ENCODE measurements at places on chromosomes 6 and 20. TPM values are rescaled to one million over a fixed set of nuclear protein-coding genes. Genes with fewer than 3 reads are reported as not detected.

Gene ANKEF1
- 0.06 TPM for polyA plus RNA-seq

Gene HLA-DOA
- not detected for polyA plus RNA-seq

- no peak for DNase-seq
Observed at GRCh38 chr6:13851330-13851729, 37.0 kb upstream of the MCUR1 start.

DNA sequence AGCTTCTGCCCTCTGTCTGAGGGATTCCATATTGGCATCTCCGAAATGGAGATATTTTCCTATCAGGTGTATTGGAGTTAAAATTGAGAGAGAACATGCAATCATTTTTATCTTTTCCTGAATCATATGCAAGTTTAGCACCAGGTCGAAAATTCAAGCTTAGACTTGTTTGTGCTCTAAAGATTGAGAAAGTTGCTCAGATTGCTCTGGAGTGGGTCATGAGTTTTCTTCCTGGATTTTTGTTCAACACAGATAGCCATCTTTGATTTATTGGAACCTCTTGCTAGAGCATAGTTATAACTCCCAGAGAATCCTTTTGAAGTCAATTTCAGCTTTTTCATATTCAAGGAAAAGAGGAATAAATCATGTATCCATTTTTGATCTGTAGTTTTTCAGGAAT is 373.5 kb upstream of the FLRT3 start:
- no peak for DNase-seq

DNA sequence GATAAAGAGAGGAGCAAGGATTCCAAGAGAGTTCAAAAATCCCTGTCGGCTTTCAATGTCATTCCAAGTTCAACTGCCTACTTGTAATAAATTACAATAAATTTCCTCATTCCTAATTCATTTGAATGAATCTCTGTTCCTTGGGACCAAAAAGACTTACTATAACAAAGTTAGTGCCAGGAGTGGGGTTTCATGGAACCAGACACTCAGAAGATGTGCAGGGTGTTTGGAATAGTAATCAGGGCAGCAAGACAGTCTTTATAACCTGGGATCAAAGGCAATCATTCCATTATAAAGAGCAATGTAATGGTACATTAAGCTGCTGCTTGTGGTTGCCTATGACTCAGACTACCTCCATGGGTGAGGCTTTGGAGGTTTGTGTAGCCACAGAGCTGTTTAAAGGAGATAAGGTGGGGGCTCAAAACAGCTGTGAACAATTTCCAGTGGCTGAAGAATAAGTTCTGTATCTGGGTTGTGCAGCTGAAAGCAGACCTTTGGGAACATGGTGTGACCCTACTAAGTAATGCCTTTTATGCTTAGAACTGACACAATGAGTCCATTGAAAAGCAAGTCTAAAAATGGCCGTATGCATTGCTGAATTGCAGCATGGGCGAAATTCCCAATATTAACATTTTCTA is 159.9 kb downstream of the LINC00237 start:
- DNase-seq = no peak

GRCh38 chr20:2888224-2888955 is 15.1 kb downstream of the PTPRA start:
- DNase-seq = no peak

DNA sequence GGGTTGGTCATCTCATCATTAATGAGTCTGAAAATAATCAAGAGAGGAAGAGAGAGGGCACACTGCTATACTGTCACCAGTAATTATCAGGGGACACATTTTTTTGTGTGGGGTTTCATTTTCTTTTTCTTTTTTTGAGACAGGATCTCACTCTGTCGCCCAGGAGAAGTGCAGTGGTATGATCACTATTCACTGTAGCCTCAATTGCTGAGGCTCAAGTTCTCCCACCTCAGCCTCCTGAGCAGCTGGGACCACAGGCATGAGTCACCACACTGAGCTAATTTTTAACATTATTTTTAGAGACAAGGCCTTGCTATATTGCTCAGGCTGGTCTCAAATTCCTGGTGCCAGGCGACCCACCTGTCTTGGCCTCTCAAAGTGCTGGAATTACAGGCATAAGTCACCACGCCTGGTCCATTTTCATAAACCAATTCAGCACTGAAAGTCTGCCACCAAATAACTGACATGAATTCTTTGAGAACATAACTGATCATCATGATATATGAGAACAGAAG is 43.3 kb downstream of the EPHA7 start:
- no peak for DNase-seq

DNA sequence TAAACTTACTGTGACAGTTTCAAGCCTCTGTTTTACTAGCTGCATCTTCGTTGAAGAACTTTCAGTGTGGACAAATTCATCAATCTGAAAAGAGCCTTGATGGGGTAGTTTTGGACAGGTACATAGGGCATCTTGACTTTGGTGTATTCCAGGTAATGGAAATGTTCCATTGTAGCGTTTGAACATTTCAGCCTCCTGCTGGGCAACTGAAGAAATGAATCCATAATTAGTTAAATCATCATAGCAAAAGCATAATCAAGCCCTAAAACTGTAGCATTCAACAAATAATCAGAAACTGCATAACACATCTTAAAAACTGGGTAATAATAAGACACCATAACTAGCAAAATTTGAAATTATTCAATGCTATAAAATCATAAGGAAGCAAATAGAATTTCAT is 86.2 kb downstream of the AHI1 start:
- peak; percentile 17 for DNase-seq

GRCh38 chr6:139863964-139864363 is 489.5 kb upstream of the CITED2 start:
- no peak for DNase-seq

GRCh38 chr6:119614138-119614537 is 264.6 kb upstream of the MAN1A1 start:
- DNase-seq = peak; percentile 4

- DNase-seq = peak; percentile 73
Observed at GRCh38 chr6:26240157-26241032, 124.6 kb upstream of the BTN3A2 start.

DNA sequence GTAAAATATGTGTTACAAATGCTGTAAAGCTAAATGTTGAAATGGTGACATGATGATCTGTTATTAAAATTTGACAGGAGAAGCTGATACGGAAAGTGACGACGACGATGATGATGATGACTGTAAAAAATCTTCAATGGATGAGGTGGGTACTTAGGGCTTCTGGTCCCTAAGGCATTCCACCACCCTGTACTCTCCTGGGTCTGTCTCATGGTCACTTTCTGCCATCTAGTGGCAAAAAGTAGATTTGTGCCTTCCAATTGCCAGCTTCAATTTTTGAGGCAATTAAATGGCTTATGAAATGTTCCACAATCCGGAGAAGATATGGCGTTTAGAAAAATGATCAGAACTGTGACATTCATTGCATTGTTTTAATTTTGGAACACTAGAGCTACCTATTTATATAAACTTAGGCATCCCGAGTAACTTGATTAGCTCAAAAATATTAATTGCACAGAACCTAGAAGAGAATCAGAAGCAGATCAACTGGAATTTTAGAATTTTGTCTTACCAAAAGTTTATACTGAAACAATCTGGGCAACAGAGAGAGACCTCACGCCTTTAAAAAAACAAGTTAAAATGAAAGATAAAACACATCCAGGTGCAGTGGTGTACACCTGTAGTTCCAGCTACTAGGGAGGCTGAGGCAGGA is 346.5 kb upstream of the PLCB4 start:
- DNase-seq = peak; percentile 76

Data from GM23248 (cell line).